ENCODE measurements at places on chromosomes 1 and 21.

GRCh38 chr1:58585166-58585565 lies 8.1 kb upstream of the TACSTD2 start:
- no peak for DNase-seq

DNA sequence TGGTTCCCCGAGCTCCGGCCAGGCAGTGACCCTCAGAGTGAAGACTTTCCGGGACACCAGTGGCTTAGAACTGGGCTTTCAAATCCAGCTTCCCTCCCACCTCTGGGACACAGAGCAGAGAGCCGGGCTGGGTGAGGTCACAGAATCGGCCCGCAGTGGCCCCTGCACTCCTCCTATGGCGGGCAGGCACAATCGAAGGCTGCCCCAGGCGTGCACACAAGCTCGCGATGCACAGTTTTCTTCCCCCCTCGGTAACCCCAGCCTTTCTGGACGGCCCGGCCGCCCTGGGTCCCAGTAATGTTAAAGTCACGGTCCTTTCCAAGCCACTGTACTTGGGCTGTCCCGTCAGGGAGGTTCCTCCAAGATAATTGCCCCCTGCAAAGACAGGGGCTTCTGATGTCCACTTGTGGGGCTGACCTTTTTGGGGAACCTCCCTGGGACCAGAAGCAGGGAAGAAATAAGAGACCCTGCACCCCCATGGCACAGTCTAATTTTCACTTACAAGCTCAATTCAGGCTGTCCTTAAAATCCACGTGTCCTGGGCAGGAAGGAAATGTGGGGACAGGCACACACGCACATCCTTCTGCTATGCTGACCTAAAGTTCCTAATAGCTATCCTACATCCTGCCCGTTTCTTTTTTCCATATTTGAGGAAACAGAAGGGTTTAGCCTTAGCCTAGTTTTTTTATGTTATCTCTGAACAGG lies 13.7 kb downstream of the TFF3 start:
- no peak for DNase-seq

DNA sequence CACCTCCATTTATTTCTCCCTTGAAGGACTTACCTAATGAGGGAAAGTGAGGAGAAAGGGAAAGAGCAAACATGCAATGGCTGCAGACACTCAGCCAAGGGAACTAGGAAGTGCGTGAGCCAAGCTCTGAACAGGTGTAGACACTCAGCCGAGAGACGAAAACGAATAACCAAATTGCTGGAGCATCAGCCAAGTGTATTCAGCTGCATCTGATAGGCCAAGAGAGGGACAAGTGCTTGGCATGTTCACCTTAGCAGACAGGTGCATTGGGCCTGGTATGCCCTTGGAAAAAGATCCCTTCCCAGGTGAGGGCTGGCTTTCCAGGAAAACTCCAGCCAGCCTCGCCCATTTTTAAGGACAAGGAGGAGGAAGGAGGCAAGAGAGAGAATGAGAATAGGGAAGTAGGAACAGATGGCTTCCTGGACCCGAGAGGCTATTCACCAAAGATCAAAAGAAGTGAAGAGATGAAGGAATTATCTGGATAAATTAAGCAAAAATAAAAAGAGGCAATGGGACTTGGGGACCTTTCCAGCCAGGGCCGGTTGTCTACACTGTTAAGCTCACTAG lies 184.7 kb downstream of the TOMM20 start:
- DNase-seq = peak; percentile 76

- no peak for DNase-seq
Measured at GRCh38 chr1:31775210-31775999, 11.3 kb upstream of the ADGRB2 start.

DNA sequence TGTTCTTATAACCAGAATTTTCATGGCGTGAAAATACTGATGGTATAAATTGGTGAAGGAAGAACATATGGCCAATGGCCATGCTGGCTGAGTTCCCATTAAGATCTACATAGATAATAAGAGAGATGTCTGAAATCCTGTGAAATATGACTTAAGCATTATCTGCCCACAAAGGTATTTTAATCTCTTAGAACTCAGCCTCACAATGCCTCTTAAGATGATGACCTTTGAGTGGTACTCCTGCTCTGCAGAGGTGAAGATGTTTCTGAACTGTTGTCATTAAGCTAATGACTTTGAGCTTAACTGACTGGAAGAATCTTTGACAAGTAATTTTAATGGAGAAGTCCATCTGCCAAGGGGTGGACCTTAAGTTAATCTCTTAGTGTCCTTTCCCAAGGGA lies 148.7 kb downstream of the ZNF326 start:
- no peak for DNase-seq

- DNase-seq = no peak
Measured at GRCh38 chr1:199861020-199861795, 166.3 kb upstream of the NR5A2 start.

- DNase-seq = no peak
Measured at GRCh38 chr1:20555758-20556120, 3.4 kb downstream of the FAM43B start.

GRCh38 chr1:41498391-41498790 lies 13.9 kb upstream of the EDN2 start:
- no peak for DNase-seq

DNA sequence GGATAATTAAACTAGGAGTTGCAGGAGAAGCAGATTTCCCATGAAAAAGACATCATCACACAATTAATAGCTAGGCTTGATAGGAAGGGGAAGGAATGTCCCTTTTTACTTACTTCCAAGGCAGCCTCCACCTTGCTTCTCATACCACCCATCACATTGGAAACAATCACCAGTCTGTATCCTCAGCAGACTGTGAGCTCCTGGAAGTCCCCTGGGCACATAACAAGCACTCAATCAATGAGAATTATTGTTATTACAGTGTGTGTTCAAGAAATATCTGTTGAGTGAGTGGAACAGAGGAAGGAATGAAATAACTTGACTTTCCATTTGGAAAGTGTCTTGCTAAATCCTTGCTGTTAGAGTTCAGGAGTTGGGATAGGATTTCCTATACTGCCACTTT lies 36.2 kb downstream of the HIVEP3 start:
- DNase-seq = no peak

DNA sequence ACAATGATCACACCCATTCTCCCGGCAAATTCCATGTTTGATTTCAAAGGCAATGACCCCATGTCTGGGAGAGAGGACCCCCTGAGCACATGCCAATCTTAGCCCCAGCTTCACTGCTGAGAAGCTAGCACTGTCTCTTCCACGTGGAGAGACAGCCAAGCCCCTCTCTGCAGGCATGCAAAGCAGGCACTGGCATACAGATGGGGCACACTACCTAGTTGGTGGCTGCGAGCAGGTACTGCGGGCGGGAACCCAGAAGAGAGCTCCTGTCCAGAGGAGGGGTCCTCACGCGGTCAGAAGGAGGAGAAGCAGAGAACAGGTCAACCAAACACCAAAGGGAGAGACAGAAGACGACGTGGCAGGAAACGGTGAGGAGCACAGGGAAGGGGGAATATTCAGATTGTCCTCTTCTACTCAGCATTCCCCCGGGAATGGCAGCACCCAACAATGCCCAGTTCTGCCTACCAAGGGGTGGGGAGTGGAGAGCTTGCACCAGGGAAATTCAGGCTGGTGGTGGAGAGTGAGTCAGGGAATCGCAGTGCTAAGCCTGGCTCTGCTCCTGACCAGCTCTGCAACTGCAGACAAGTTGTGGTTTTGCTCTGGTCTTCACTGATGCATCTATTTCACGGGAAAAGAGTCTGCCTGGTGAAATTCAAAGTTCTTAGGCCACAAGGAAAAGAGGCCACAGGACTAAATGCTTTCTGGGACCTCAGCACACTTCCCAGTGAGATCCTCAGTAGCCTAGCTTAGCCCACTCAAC lies 48.1 kb upstream of the GOLT1A start:
- no peak for DNase-seq

- DNase-seq = no peak
Measured at GRCh38 chr1:1061682-1062345, 12.3 kb downstream of the RNF223 start.

GRCh38 chr1:232303222-232303620 lies 326.7 kb downstream of the SIPA1L2 start:
- no peak for DNase-seq

- DNase-seq = no peak
Measured at GRCh38 chr21:43353282-43354025, 73.5 kb downstream of the SIK1 start.
